ENCODE measurements at places on chromosomes 3 and 15.

DNA sequence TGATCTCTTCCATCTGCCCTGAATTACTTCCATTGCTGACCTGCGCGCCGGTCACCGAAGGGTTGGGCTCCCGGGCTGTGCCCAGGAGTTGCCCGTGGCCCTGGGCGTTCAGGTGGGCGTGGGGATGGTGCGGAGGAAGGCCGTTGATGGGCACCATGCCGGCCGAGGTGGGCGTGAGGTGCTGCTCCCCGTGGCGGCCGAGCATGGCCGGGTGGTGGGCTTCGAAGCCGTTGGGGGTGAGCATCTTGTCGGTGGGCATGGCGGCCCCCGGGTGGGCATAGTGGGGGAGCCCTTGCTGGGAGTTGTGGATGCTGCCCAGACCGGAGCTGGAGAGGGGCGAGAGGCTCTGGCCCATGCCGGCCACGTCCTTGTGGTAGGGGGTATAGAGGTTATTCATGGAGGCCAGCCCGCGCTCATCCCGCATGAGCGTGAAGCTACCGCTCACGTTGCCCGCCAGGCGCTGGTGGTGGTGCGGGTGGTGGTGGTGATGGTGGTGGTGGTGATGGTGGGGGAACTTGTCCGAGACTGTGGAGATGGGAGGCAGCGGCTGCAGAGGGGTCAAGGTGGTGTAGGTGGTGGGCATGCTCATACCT is 1.0 kb downstream of the ONECUT1 start:
- no peak for DNase-seq

DNA sequence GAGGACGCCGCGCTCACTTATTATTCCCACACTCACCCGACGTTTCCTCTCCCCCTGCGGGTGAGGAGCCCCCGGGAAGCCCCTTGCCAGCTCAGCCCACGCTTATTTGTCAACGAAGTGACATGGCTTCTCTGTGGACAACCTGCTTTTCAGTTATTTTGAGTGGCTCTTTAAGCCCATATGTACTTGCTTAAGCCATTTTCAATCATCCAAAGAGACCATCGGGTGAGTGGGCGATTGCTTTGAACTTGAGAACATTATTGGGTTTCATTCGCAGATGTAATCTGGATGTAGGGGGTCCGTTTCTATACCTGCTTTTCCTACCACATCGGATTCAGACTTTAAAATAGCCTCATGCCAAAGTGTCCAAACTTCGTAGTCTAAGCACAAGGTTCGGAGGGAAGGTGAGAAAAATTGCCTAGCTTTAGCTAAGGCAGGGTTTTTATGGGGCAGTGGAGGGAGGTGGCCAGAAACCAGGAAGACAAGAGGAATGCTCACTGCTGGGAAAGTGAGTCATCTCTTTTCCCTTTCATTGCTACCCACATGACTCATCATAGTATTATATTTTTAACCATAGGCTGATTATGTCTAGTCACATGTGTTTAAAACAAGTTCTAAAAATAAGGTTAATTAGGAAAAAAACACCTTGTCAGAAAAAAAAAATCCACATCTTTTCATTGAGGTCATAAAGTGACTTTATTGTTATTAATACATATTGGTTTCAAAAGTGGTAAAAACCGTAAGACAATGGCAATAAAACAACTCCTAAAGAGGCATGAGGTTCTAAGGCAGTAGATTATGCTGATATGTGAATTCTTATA is 773.1 kb upstream of the NR2F2 start:
- DNase-seq = no peak

- peak; percentile 9 for DNase-seq
These were observed 794 bp downstream of the LRIG1 start for GRCh38 chr3:66499881-66500575.

DNA sequence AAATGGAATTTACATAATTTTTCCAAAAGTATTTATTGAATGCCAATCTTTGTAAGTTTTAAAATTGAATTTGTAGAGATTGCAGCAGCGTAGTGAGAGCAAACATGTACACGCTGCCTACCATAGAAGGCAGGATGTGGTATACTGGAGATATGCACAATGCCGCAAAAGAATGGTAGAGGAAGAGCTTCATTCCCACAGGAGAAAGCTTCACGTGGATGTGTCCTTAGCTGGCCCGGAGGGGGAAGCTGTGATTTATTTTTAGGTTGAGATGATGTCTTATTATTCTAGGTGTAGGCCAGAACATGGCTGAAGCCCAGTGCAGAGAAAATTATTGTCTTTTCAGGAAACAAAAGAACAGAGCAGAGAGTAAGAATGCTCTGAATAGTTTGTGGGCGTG is 743.3 kb upstream of the BCHE start:
- DNase-seq = no peak

DNA sequence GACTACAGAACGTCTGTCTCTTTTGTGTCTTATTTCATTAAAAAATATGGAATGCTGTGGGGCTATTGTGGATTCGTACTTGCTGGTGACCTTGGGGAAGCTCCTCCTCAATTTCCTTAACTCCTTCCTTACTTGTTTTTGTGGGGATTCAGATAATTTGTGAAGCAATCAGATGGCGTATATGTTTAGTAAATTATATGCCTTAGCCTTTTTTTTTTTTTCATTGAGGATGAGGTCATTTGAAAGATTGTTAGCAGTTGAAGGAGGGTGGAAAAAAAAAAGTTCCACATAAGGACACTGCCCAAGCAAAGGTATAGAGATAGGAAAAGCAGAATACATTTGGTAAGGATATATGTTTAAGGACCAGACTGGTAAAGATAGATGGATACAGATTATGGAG is 3.3 kb downstream of the RNF13 start:
- no peak for DNase-seq

- no peak for DNase-seq
These were observed 259.1 kb downstream of the OPA1 start for GRCh38 chr3:193851941-193852674.

DNA sequence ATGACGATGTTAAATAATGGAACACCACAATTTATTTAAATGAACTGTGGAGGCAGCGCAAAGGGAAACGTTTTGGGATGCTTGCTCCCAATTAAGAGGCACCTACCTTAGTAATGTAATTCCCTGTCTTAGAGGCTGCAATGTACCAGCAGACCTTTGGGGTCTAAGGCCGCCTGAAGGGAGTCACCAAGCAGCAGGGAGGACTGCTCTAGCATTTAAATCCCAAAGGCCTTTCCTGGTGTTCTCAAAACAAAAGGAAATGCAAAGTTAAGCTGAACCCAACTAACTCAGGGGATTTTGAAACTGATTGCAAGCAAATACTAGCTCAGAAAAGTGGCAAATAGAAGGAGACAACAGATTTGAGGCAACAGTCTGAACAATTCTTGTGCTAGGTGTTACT is 510.8 kb downstream of the GABRG3 start:
- no peak for DNase-seq

DNA sequence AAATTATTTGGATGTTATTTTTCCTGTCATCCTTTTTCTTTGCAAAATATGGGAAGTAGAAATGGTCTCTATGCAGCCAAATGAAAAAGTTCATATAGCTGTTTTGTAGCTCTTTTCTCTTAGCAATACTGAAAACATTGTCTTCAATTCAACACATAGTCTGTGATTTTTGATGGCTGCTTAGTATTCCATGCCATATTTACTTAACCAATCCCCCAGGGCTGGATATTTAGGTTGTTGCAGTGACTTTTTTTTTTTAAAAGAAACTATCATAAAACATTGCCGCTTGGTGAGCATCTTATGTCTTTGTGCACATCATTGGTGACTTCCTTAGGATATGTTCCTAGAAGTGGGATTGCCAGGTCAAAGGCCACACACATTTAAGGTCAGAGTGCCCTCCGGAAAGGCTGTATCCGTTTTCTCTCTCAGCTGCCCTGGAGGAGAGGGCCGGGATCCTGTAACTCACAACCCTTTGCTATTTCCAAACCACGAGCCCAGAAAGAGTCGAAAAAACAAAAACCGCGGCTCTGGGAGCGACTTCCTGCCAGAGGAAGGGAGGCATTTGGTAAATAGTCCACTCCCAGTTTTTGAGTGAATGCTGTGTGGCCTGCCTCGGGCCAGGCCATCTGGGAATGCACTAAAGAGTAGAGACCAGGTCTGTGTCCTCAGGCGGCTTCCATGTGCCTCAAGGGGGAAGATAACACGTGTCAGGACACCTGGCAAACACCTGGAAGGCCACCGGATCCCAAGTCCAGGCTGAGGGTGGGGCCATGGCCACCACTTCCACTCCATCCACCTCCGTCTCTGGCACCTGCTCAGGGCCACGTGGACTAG is 41.9 kb downstream of the SMAD6 start:
- no peak for DNase-seq

- DNase-seq = no peak
These were observed 328.1 kb upstream of the ATP10A start for GRCh38 chr15:26191193-26191592.

- DNase-seq = no peak
These were observed 27.8 kb downstream of the CFAP161 start for GRCh38 chr15:81161851-81162250.

GRCh38 chr15:58399739-58400138 is 32.1 kb upstream of the LIPC start:
- no peak for DNase-seq

DNA sequence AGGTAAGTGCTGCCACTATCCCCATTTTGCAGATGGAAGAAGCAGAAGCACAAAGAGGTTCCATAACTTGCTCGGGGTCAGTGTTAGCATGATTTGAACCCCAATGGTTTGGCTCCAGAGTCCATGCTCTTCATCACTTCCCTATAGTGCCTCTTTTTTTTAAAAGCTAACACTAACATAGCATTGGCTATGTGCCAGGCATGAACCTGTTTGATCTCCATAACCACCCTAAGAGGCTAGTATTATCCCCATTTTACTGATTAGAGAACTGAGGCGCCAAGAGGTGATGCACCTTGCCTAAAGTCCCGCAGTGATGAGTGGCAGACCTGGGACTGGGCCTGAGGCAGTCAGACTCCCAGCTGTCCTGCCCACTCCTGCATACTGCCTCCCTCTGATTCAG is 7.3 kb downstream of the LINGO1 start:
- DNase-seq = no peak

DNA sequence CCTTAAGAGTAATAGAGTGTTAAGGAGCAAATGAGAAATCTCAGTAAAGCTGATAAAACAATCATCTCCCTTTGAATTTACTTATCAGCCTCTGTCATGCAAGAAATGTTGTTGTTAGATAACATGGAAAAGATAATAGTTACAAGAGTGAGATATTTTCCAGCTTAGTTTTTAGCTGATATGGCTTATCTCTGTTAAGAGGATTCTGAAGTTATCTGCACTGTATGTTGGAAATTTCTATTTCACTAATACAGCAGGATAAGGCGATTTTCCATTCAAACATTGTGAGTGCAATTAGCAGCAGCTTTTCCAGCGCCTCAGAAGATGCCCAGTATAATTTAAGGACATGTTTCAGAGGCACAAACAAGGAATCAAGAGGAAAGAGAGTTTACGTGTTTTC is 262.9 kb downstream of the CNTN6 start:
- no peak for DNase-seq

GRCh38 chr3:135895106-135895733 is 70.3 kb upstream of the PPP2R3A start:
- DNase-seq = no peak

DNA sequence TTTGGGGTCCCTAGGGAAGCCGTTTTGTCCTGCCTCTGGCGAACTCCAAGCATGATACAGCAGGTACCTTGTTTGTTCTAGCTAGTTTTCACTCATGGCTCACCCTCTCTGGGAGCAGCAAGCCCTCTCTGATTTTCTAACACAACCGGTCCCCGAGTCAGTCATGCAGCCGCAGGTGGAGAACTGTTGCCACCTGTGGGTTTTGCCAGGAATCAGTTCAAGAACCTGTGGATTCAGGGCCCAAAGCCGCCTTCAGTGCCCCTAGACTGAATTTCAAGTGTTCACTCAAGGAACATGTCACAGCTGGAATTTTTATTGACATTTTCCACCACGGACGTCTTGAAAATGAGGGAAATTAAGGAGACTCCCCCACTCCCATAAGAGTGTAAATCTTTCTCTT is 13.3 kb upstream of the LRRK1 start:
- DNase-seq = no peak

GRCh38 chr15:35696767-35697231 is 150.8 kb upstream of the DPH6 start:
- DNase-seq = no peak

GRCh38 chr3:112390783-112391641 is 58.1 kb downstream of the CD200 start:
- no peak for DNase-seq

GRCh38 chr3:146544929-146545528 is 622 bp upstream of the PLSCR1 start:
- DNase-seq = no peak

DNA sequence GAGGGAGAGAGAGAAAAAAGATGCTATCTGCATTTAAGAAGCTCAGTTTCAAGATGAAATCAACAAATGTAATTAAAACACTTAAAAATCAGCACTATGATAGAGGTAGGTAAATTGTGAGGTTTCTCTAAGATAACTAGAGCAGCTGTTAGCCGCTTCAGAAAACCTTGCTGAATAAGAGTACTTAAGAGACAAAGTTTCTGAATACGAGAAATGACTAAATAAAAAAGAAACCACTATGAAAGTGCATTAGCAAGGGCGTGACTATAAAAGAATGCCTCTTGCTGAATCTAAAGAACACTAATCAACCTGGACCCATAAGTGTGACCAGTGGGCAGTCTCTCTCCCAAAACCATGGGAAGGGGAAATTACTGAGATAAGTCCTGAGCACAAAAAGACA is 41.8 kb downstream of the IQCB1 start:
- no peak for DNase-seq

DNA sequence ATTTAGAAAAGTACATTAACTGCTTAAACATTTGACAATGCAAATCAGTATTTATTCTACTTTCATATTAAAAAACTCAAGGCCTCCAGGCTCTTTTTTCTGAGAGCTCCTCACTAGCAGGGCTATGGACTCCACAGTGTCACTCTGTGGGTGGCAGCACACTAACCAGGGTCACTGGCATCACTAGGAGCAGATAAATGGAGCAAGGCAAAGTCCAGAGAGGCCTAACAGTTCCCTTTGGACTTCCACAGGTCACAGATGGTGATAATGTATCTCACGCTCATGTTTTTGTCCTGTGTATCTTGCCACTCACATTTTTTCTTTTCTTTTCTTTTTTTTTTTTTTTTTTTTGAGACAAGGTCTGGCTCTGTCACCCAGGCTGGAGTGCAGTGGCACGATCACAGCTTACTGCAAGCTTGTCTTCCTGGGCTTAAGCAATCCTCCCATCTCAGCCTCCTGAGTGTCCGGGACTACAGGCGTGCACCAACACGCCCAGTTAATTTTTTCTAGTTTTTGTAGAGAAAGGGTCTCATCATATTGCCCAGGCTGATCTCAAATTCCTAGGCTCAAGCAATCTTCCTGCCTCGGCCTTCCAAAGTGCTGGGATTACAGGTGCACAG is 7.8 kb downstream of the SPG21 start:
- no peak for DNase-seq

- no peak for DNase-seq
These were observed 88.6 kb upstream of the SPRED1 start for GRCh38 chr15:38164061-38164460.

GRCh38 chr15:101675796-101676582 is 23.8 kb upstream of the TM2D3 start:
- no peak for DNase-seq

- no peak for DNase-seq
These were observed 973.9 kb downstream of the FHIT start for GRCh38 chr3:60277361-60277800.
